ENCODE measurements at places on chromosomes 4 and X. TPM values are rescaled to one million over a fixed set of nuclear protein-coding genes. Genes with fewer than 3 reads are reported as not detected.

GRCh38 chr4:76955182-76955581 lies 5.6 kb downstream of the SEPTIN11 start:
- H3K27ac ChIP-seq: no peak overlapping the region
- no peaks in the 10 kb centered on the region for H3K27me3 ChIP-seq
- H3K4me1 ChIP-seq: peaks cover 29% of the 10 kb centered on the region
- no peak overlapping the region for H3K4me3 ChIP-seq
- H3K36me3 ChIP-seq: no peaks in the 10 kb centered on the region
- no peak for DNase-seq

DNA sequence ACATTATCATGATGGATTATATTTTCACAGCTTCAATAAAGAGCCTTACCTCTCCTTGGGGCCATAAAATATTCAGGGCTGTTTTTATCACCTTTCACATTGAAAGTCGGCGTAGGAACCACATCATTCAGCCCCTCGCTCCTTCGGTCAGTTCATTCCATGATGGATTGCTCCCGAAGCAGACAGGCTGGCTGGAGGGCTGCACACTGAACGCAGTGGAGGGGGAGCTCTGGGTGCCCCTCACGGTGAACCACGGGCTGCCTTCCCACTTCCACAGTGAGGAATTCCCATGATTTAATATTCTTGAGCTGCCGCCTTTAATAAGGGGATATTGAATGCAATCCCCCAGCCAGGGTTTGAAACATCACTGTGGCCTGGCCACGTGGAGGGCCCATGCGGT lies 16.0 kb downstream of the PPP2R2C start:
- H3K4me1 ChIP-seq: no peaks in the 10 kb centered on the region
- peaks cover 71% of the 10 kb centered on the region for H3K27me3 ChIP-seq
- H3K36me3 ChIP-seq: no peaks in the 10 kb centered on the region

- no peak overlapping the region for H3K27ac ChIP-seq
- DNase-seq: no peak
- H3K36me3 ChIP-seq: no peaks in the 10 kb centered on the region
- H3K27me3 ChIP-seq: no peaks in the 10 kb centered on the region
These were observed 487.1 kb downstream of the STPG2 start for GRCh38 chr4:97656044-97656720.

DNA sequence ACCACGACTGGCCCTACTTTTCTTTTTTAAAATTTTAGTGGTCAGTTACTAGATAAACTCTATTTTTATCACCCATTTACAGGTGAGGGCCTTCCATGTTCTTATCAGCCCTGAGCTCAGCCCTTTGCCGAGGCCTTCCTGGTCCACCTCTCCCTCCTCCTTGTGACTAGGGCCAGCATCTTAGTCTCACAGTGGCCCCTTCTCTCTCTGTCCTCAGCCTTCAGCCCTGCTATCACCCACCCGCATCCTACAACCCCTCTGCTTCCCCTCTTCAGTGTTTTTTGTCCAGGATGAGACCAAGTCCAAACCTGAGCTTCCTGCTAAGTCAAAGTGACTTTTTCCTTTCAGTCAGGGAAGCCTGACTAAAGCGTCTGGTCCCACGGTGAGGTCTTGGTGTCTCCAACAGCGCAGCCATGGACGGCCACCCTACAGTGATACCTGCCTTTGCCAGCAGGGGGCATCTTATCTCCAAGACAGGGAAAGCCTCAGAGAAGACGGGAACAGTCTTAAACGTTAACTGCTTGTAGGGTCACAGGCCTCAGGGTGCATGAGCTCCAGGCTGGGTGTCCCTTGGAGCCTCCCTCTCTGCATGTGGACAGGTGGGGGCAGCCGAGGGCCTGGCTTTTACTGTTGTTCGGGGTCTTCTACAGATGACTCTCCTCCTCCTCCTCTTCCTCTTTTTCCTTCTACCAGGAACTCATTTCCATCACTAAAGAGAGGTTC lies 11.7 kb upstream of the GAGE10 start:
- H3K36me3 ChIP-seq: peaks cover 2% of the 10 kb centered on the region
- H3K4me3 ChIP-seq: no peak overlapping the region
- H3K27me3 ChIP-seq: peaks cover 2% of the 10 kb centered on the region
- no peak overlapping the region for H3K27ac ChIP-seq

GRCh38 chr4:25950461-25951389 lies 36.7 kb downstream of the SMIM20 start:
- no peaks in the 10 kb centered on the region for H3K27me3 ChIP-seq
- DNase-seq: no peak
- H3K4me1 ChIP-seq: peaks cover 20% of the 10 kb centered on the region
- H3K27ac ChIP-seq: no peak overlapping the region
- H3K4me3 ChIP-seq: no peak overlapping the region

DNA sequence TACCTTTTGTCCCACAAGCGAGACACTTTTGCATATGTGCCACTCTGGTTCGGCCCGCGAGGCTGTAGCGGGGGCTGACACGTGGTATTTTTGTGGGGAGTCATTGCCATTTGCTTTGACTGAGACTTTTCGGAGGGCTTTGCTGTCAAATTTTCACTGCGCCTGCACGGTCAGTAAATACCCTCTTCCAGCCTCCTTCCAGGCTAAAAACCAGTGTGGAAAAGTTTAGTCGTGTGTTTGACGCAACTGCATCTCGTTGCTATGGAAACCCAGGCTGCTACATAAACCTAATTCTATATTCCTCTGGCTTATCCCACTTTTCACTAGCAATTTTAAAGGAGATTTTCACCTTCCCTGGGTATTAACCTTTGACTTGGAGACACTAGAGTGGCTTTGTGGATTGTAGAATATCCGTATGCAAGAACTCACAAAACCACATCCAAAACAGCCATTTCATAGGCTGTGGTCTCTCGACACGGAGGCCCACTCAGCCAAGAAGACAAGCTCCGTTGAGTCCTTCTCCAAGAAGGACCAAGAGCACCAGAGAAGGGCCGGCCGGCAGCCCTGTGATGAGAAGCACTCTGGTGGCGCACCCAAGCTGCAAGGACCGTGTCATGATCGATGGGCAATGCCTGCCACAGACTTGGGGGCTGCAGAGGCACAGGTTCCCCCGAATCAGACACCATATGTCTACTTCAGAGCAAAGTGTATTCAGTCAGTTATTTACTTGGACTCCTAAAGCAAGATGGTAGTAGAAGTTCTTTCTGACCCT lies 38.4 kb upstream of the ENPP6 start:
- DNase-seq: no peak
- H3K4me3 ChIP-seq: no peak overlapping the region
- no peaks in the 10 kb centered on the region for H3K27me3 ChIP-seq
- H3K27ac ChIP-seq: no peak overlapping the region

DNA sequence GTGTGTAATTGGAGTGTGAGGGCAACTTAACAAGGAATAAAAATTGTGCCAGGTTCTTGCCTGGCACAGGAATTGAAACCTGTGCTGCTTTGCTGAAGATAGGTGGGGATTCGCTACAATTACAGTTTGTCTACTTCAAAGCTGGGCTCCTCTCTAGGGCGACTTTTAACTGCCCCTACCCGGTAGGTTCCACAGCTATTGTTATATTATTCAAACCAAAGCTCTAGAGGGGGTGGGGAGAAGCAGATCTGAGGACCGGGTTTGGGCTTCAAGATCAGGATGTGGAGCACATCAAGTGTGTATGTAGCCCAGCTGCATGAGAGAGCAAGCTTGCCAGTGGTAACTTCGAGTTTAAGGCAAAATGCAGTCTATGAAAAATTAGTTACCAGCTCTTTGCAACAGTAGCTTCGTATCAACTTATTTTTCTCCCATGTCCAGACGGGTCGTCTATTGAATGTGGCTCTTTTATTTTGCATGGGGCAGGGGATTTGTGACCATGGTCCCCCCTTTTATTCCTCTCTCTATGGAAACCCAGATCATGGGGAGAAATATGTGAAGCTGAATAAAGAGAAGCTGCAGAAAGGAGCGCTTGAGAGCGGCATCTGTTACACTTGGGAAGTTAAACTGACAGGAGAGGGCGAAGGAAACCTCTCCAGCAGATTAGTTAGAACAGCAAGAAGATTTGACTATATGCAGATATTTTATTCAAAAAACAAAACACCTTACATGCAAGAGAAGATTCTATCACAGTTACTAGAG lies 3.2 kb upstream of the POU3F4 start:
- no peaks in the 10 kb centered on the region for H3K36me3 ChIP-seq
- DNase-seq: no peak
- H3K4me1 ChIP-seq: peaks cover 4% of the 10 kb centered on the region
- no peak overlapping the region for H3K4me3 ChIP-seq

GRCh38 chr4:628821-629635 lies 3.7 kb downstream of the PDE6B start:
- H3K4me1 ChIP-seq: no peaks in the 10 kb centered on the region
- no peak overlapping the region for H3K4me3 ChIP-seq
- DNase-seq: no peak
- H3K27me3 ChIP-seq: peaks cover 2% of the 10 kb centered on the region
- no peak overlapping the region for H3K27ac ChIP-seq
- no peaks in the 10 kb centered on the region for H3K36me3 ChIP-seq

- DNase-seq: no peak
- H3K4me1 ChIP-seq: peaks cover 29% of the 10 kb centered on the region
- peaks cover 2% of the 10 kb centered on the region for H3K27me3 ChIP-seq
- H3K36me3 ChIP-seq: no peaks in the 10 kb centered on the region
- no peak overlapping the region for H3K27ac ChIP-seq
These were observed 23.9 kb upstream of the GATB start for GRCh38 chr4:151784706-151785105.

DNA sequence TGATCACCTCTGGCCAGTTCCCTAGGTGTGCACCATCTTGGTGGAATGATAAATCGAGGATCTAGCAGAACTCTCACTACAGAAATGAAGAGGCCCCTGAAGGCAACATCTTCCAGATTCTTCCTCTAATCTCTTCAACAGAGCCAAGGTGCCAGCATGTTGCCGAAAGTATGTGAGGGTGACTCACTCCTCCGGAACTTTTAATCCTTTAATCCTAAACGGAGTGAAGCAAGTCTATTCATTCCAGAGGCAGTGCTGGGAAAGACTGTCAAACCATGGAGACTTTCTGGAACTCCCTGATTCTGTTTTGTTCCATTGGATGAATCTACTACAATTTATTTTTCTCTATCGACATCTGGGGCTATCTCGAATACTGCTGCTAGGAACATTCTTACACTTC lies 68.7 kb downstream of the SUPT20HL2 start:
- peaks cover 18% of the 10 kb centered on the region for H3K4me1 ChIP-seq
- H3K27ac ChIP-seq: no peak overlapping the region
- no peak overlapping the region for H3K4me3 ChIP-seq
- no peaks in the 10 kb centered on the region for H3K36me3 ChIP-seq
- no peak for DNase-seq

DNA sequence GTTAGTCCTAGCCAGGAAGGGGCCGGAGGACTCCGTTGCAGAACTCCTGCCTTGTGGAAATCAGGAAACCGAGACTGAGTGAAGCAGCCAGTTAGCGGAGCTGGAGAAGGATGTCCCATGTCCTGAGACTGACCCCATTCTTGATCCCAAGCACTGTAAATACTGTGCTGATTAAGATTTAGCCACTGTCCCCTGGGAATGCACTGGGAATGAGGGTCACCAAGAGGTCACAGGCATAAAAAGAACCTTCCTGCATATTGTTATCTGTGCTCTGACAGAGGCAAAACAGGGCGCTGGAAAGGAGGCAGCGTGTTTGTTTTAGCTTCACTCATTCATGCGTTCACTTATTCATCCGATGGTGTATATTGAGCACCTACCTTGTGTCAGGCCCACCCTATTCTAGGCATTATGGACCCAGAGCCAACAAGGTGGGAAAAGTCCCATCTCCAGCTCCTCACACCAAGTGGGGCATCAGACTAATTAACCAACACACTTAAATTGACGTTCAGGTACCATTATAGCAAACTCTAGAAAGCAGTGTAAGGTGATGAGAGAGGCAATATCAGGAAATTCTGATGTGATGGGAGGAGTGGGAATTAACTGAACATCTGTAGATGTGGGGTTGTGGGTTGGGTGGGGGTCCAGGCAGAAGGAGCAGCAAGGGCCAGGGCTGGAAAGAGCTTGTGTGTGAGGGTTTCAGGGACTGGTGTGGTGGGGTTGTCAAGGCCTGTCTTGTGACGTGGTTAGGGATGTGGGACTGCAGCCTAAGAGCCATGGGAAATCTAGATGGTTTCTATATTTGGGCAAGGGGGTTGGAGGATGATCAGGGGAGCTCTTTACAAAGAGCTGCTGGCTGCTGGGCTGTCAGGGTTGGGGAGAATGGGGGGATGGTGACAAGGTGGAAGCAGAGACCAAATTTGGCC lies 10.6 kb upstream of the SLC2A9 start:
- H3K4me1 ChIP-seq: peaks cover 38% of the 10 kb centered on the region
- peak overlapping the region; percentile 75 for H3K27ac ChIP-seq
- no peak overlapping the region for H3K4me3 ChIP-seq

DNA sequence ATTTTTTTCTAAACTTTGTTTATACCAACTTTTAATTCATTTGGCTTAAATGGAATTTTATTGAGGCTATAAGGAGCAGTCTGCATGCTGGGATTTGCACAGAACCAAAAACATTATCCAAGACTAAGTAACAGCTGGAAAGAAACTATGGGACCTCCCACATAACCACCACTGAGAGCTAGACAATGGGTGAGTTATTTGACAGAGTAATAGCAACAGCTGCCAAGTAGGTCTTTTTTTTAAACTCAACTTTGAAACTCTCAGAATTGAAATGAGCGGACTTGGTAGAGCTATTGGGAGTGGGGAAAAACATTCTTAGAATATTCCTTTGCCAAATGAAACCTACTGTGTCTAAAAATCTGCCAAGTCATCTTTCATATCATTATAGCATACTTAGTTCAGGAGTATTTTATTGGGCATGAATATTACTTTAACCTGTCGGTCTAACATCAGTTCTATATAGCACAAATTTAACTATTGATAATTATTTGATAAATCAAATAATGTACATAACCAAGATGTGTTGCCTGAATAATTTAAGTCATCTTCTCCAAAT lies 1428.0 kb downstream of the PCDH7 start:
- peaks cover 12% of the 10 kb centered on the region for H3K4me1 ChIP-seq
- DNase-seq: no peak
- H3K27me3 ChIP-seq: no peaks in the 10 kb centered on the region
- no peak overlapping the region for H3K27ac ChIP-seq
- peaks cover 3% of the 10 kb centered on the region for H3K36me3 ChIP-seq

DNA sequence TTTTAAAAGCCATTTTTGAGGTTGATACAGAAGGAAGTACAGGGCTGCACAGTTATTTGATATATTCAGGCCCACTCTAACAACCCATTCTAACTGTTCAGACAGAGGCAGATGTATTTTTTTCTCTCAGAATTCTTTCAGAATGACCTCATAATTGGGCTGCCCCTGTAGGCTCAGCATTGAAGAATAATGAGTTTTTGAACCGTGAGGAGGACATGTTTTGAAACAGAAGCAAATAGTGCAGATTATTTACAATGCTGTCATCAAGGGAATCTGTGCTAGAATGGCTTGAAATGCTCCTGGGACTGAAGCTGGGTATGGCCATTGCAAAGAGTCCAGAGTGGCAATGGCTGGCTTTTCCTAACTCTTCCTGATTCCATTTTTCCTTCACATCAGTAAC lies 158.1 kb downstream of the SOX3 start:
- no peaks in the 10 kb centered on the region for H3K36me3 ChIP-seq
- H3K27ac ChIP-seq: peak overlapping the region; percentile 45
- peaks cover 4% of the 10 kb centered on the region for H3K27me3 ChIP-seq
- no peak for DNase-seq
- H3K4me3 ChIP-seq: no peak overlapping the region

The OTC gene
- not detected for total RNA-seq

The SMPX gene
- total RNA-seq: 2.7 TPM

The MAGEA8 gene
- total RNA-seq: not detected

The PF4V1 gene
- total RNA-seq: not detected
